NCI-H187 (cell line): ENCODE measurements at places on chromosomes 6 and 20.

GRCh38 chr20:12698817-12699216, 310.0 kb upstream of the SPTLC3 start:
- no peak for DNase-seq

DNA sequence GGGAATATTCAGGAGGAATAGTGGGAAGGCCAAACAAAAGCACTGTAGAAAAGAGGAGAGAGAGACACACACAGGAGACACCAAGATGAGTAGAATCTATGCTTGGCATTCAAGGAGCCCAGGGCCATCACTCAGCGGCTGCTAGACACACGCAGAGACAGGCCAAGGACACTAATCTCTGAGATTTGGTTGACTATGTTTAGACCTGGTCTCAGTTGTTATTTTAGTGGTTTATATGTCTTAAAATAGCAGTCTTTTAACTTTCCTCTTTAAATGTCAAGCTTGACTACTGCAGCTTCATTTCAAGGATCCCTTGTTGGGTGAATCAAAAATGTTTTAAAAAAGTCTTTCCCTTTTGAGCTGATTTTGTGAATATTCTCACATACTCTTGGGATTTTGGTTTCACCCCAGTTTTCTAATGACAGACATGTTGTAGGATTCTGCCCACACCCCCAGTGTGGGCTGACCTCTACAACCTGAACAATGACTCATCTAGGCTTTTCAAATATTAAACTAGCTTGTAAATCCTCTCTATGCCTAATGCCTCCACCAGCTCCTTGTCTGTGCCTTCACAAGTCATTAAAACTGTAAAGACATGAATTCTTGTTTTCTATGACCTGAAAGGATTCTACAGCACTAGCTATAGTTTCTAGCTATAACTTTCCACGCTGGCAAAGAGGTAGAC, 142.7 kb upstream of the EXOC2 start:
- no peak for DNase-seq

DNA sequence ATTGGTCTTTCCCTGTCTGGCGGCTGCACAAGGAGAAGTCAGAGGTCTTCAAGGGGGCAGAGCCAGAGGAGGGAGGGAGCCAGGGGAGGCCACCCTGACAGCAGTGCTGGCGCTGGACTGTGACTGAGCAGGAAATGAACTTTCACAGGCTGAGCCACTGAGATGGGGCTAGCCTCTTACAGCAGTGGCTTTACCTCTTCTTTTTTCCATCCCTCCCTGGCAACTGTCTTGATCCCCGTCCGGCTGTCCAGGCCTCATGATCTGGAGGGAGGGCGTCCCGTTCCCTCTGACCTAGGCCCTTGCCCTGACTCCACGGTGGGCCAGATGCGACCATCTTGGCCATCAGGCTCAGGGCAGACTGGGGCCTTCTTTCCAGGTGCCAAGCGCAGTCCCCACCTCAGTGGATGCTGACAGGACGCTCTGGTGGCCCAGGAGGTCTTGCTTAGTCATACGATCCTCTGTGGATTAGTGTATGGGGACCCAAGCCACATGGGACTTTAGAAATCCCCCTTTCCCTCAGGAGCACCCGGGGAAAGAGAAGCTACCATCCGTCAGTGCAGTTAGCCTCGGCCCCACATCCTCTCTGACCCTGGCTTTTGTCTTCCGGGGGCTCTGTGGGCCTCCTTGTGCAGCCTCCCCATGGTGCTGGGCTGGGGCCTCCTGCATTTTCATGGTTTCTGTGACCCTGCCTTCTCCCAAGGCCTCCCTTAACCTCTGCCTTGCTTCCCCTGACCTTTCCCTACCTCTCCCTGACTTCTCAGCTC, 57.4 kb upstream of the CCDC167 start:
- DNase-seq = no peak

DNA sequence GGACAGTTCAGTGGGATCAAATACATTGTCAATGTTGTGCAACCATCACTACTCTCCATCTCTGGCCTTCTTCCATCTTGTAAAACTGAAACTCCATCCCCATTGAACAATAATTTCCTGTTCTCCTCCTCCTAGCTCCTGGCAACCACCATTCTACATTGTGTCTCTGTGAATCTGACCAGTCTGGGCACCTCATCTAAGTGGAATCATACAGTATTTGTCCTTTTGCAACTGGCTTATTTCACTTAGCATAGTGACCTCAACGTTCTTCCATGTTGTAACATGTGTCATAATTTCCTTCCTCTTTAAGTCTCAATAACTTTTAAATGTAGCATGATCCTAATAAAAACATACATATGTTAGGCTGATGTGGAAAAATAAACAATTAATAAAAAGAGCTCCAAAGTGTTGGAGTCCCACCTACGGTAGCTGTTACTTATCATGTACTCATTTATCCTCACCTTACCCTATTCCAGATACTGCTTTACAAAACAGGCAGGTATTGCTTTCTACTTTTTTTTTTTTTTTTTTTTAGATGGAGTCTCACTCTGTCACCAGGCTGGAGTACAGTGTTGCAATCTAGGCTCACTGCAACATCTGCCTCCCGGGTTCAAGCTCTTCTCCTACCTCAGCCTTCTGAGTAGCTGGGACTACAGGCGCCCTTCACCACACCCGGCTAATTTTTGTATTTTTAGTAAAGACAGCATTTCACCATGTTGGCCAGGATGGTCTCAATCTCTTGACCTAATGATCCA, 91.9 kb downstream of the TNFAIP3 start:
- DNase-seq = no peak

GRCh38 chr6:121237859-121238258, 96.4 kb downstream of the TBC1D32 start:
- no peak for DNase-seq

DNA sequence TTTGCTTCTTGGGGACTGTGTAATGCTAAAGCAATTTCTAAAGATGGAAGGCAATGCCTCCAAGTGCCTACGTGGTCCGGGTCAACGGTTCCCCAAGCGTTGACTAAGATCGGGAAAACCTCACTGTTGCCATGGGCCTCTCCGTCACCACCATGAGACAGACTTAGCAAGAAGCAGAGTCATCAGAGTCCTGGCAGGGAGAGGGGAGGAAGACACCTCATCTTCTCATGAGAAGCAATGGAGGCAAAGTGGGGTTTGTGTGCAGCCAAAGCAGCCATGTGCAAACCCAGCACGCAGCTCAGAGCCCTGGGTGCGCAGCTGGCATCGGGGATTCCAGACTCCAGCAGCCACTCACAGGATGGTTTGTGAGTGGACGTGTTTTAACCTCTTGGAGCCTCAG, 111.4 kb downstream of the SYNDIG1 start:
- no peak for DNase-seq

GRCh38 chr6:116046737-116047136, 14.0 kb downstream of the FRK start:
- DNase-seq = no peak

DNA sequence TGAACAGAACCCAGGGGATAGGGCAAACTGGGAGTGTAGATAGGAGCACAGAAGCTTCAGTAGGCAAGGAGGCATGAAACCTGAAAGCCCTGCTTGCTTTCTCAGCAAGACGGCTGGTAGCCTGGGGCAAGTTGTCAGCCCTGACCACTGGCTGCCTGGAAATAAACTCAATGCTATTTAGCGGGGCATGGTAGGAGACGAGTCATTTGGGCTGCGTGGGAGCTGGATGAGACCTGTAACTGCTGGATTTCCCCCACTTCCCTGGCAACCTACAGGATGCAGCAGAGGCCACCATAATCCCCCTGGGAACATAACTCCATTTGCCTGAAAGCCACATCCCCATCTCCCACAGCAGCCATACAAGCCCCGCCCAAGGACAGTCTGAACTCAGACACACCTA, 332.6 kb upstream of the TBX18 start:
- DNase-seq = no peak

DNA sequence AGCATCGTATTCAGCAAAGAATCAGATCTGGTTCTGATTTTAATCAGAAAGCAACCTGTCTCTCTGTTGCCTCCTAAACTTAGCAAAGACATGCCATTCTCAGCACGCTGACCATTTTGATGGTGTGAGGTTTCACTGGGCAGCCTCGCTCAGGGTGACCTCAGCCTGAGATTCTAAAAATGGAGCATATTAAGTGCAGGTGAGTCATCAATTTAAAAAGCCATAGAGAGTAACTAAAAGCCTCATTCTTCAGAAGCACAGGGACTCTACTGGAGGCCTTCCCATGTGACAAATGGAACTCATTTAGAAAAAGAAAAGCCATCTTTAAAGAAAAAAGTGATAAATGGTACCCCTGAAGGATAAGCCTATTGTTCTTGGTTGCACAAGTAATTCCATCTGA, 91.3 kb downstream of the FILIP1 start:
- no peak for DNase-seq

GRCh38 chr6:79833264-79833963, 113.9 kb downstream of the ELOVL4 start:
- DNase-seq = no peak

- no peak for DNase-seq
These were observed 934 bp downstream of the KCNK5 start for GRCh38 chr6:39228111-39228971.

DNA sequence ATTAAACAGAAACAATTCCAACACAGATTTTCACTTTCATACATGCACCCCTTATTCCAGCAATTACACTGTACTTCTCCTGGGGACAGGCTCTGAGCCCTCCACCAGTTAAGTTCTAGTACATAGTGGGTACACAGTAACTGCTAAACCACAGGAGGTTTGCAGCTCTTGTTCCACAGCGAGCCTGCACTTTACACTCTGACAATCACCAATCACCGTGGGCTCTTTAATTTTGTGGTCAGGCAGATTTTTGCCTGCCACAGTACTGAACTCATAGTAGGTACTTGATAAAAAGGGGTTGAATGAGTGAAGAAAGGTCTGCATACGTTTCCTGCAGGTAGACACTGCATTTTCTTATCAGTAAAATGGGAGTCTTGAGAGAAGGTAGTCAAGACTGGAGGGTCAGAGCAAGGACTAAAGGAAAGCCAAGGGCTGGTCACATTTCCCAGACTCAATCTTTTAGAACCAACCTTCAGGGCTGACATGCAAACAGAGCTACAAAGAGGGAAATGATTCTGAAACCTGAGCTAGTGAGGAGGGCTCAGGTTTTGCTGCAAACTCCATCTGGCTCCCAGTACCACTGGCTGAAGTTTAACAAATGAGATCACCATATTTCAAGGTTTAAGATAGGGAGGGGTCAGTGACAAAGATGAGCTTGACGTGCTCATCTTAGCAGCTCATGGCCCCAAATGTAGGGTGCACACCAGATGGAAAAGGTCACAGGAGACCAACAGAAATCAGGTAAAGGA, 404.6 kb downstream of the BTBD9 start:
- DNase-seq = no peak

DNA sequence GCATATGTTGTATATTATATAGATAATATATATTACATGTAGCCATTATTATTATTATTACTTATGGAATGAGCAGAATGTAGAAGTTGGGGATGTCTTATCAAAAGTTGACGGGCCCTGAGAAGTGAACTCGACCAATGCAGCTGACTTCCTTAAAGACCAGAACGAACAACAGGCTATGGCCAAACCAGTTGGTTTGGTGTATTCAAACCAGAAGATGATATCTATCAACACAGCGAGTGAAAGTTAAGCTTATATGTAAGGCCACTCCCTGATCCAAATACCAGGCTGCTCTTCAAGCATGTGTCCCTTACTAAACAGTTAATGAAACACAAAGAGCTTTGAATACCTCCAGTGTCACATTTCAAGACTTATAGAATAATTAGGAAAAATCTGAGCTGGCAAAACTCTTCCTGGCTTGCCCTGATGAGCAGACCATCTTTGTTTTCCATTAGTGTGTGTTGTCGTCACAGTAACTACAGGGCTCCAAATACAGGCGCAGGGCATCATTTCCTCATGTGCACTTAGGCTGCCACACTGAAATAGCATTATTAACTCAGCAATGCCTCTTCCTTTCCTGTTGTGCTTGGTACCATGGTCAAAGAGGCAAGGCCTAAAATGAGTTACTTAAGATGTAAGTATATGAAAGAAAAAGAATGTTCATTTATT, 6.6 kb downstream of the FILIP1 start:
- DNase-seq = no peak

GRCh38 chr6:40485795-40486194, 101.4 kb downstream of the LRFN2 start:
- no peak for DNase-seq

GRCh38 chr6:93266116-93266817, 153.1 kb downstream of the EPHA7 start:
- no peak for DNase-seq

- DNase-seq = no peak
These were observed 14.2 kb upstream of the PPP1R16B start for GRCh38 chr20:38791291-38791690.

DNA sequence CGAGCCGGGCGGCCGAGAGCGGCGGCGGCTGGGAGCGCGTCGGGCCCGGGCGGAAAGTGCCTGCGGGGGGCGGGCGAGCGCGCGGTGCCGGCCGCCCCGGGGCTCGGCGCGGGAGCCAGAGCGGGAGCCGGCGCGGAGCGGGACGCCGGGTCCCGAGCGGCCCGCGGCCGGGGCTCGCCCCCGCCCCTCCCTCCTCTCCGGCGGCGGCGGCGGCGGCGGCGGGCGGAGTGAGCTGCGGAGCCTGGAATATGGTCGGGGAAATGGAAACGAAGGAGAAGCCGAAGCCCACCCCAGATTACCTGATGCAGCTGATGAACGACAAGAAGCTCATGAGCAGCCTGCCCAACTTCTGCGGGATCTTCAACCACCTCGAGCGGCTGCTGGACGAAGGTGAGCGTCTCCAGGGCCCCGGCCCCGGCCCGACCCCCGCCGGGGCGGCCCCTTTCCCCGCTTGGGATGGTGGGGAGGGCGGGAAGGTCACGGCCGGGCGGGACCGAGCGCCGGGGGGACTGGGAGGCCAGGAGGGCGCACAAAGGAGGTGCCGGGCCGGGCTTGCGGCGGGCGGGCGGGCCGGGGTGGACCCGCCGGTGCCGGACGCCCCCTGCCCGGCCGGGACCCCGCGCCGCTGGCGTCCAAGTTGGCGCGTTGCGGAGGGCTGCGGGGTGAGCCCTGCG, 565 bp downstream of the QKI start:
- DNase-seq = no peak

DNA sequence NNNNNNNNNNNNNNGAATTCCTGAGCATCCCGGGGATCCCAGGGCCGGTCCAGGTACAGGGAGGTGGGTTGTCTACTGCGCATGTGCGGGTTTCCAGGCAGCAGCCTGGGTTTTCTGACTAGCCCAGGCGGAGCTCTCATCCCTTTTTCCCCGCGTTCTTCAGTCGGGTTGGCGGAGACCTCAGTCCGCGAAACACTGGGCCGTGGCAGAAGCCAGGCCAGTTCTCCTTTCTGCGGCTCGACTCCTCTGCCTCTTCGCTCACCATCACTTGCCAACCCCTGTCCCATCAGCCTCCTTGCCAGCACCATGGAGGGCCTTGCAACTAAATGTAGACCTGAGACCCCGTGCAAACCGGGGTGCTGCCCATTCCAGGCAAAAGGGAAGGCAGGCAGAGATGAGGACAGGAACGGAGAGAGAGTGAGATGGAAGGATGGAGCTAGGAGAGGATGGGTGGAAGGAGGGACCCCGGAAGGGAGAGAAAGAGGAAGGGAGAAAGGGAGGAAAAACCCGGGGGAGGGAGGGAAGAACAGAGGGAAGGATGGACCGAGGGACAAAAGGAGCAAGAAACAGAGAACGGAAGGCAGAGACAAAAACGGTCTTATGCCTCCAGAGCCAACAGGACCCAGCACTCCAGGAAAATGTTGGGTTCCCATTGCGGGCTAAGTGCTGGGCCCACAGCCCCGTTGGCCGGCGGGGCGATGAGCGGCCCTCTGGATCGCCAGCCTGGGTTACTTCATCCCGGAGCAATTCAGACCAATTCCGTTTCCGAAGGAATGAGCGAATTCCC, 445.4 kb upstream of the DEFB115 start:
- DNase-seq = no peak

GRCh38 chr20:11378252-11378651, 539.4 kb upstream of the BTBD3 start:
- no peak for DNase-seq
